ENCODE measurements at places on chromosomes 12 and 14.

GRCh38 chr12:114976372-114976771 lies 292.4 kb upstream of the TBX3 start:
- H3K4me3 ChIP-seq: no peak overlapping the region
- no peak for DNase-seq
- no peaks in the 10 kb centered on the region for H3K27me3 ChIP-seq
- no peak overlapping the region for H3K27ac ChIP-seq
- H3K36me3 ChIP-seq: no peaks in the 10 kb centered on the region

- DNase-seq: no peak
- H3K27me3 ChIP-seq: no peaks in the 10 kb centered on the region
- H3K36me3 ChIP-seq: no peaks in the 10 kb centered on the region
- no peak overlapping the region for H3K27ac ChIP-seq
Measured at GRCh38 chr12:126055521-126055920, 990.3 kb downstream of the AACS start.

- H3K4me3 ChIP-seq: no peak overlapping the region
- DNase-seq: no peak
- peaks cover 58% of the 10 kb centered on the region for H3K36me3 ChIP-seq
- H3K27me3 ChIP-seq: peaks cover 17% of the 10 kb centered on the region
- no peak overlapping the region for H3K27ac ChIP-seq
Measured at GRCh38 chr12:51373187-51373586, 18.0 kb downstream of the GALNT6 start.

DNA sequence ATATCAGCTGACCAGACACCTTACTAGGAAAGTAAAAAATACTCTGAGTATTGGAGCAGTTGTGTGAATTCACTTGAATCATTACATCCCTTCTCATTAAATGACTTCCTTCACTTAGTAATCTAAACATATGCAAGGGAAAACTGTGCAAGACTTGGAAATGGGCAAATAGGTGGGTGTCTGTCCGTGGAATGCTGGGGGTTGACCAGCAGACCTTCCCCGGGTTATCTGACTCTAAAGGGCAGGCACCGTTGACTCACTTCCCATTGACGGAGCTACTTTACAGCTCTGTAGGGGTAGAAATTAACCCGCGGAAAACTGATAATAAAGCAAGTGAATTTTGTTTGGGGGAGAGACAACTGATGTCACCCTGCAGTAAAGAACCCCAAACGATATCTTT lies 199.3 kb downstream of the TTC7B start:
- H3K27me3 ChIP-seq: peaks cover 4% of the 10 kb centered on the region
- H3K4me1 ChIP-seq: no peaks in the 10 kb centered on the region
- H3K27ac ChIP-seq: no peak overlapping the region
- no peaks in the 10 kb centered on the region for H3K36me3 ChIP-seq
- no peak for DNase-seq

DNA sequence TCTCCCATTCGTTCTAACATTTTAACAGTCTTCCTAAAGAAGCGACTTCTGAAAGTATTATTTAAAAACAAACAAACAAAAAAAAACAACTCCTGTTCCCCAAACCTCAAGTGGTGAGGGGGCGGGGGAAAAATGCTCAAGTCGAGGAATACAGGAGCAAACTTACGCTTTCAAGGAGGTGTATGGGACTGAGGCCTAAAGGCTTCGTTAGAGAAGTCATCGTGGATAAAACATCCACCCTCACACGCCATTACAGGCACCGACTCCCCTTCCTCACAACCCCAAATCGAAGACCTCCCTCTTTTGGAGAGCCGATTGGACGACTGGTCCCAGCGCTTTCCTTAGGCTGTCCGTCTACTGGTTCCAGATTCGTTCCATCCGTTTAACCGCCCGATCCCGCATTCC lies 693 bp downstream of the CBX5 start:
- peaks cover 24% of the 10 kb centered on the region for H3K36me3 ChIP-seq
- no peak overlapping the region for H3K4me3 ChIP-seq
- no peaks in the 10 kb centered on the region for H3K27me3 ChIP-seq
- no peak overlapping the region for H3K27ac ChIP-seq
- no peak for DNase-seq
- H3K4me1 ChIP-seq: peaks cover 61% of the 10 kb centered on the region

- peaks cover 85% of the 10 kb centered on the region for H3K36me3 ChIP-seq
- peaks cover 98% of the 10 kb centered on the region for H3K4me1 ChIP-seq
- DNase-seq: no peak
- H3K4me3 ChIP-seq: no peak overlapping the region
- peak overlapping the region; percentile 98 for H3K27ac ChIP-seq
Measured at GRCh38 chr14:61451491-61451890, 130.1 kb downstream of the PRKCH start.

DNA sequence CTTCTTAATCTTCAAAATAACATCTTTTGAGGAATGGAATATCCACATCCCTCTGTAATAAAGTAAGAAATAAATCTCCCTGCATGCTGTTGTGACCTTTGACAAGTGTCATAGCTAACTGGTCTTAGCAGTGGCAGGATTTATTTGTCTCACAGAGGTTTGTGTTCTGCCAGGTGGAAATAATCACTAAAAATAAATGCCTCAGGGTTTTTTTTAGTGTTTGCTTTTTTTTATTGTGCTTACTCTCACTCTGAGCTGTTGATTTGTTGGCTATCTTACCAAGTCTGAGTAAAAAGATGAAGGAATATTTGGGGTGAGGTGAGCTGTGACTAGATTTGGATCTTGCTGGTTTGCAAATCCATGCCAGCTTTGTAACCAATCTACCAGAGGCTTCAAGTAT lies 285.4 kb downstream of the ALG10B start:
- H3K27me3 ChIP-seq: no peaks in the 10 kb centered on the region
- H3K4me3 ChIP-seq: no peak overlapping the region
- no peaks in the 10 kb centered on the region for H3K4me1 ChIP-seq
- no peak for DNase-seq
- no peak overlapping the region for H3K27ac ChIP-seq
- no peaks in the 10 kb centered on the region for H3K36me3 ChIP-seq

GRCh38 chr12:88063375-88063774 lies 34.2 kb upstream of the C12orf50 start:
- H3K36me3 ChIP-seq: peaks cover 11% of the 10 kb centered on the region
- no peak overlapping the region for H3K4me3 ChIP-seq
- no peaks in the 10 kb centered on the region for H3K27me3 ChIP-seq
- no peak for DNase-seq
- H3K4me1 ChIP-seq: peaks cover 10% of the 10 kb centered on the region

- H3K4me1 ChIP-seq: peaks cover 34% of the 10 kb centered on the region
- DNase-seq: peak; percentile 78
- peak overlapping the region; percentile 67 for H3K27ac ChIP-seq
Measured at GRCh38 chr12:55736780-55737580, 5.9 kb upstream of the GDF11 start.

- H3K4me3 ChIP-seq: no peak overlapping the region
- peaks cover 37% of the 10 kb centered on the region for H3K36me3 ChIP-seq
- peak overlapping the region; percentile 84 for H3K27ac ChIP-seq
- no peaks in the 10 kb centered on the region for H3K27me3 ChIP-seq
- H3K4me1 ChIP-seq: peaks cover 75% of the 10 kb centered on the region
Measured at GRCh38 chr12:47397664-47398281, 308.1 kb downstream of the RPAP3 start.

GRCh38 chr12:47717046-47717442 lies 8.2 kb downstream of the ENDOU start:
- peaks cover 7% of the 10 kb centered on the region for H3K36me3 ChIP-seq
- no peak overlapping the region for H3K4me3 ChIP-seq
- no peak overlapping the region for H3K27ac ChIP-seq
- peaks cover 12% of the 10 kb centered on the region for H3K27me3 ChIP-seq
- H3K4me1 ChIP-seq: peaks cover 42% of the 10 kb centered on the region

- peaks cover 95% of the 10 kb centered on the region for H3K27me3 ChIP-seq
- peak overlapping the region; percentile 38 for H3K27ac ChIP-seq
- DNase-seq: no peak
- peaks cover 83% of the 10 kb centered on the region for H3K4me1 ChIP-seq
- H3K36me3 ChIP-seq: peaks cover 12% of the 10 kb centered on the region
Measured at GRCh38 chr12:57239587-57240065, 10.1 kb downstream of the SHMT2 start.

DNA sequence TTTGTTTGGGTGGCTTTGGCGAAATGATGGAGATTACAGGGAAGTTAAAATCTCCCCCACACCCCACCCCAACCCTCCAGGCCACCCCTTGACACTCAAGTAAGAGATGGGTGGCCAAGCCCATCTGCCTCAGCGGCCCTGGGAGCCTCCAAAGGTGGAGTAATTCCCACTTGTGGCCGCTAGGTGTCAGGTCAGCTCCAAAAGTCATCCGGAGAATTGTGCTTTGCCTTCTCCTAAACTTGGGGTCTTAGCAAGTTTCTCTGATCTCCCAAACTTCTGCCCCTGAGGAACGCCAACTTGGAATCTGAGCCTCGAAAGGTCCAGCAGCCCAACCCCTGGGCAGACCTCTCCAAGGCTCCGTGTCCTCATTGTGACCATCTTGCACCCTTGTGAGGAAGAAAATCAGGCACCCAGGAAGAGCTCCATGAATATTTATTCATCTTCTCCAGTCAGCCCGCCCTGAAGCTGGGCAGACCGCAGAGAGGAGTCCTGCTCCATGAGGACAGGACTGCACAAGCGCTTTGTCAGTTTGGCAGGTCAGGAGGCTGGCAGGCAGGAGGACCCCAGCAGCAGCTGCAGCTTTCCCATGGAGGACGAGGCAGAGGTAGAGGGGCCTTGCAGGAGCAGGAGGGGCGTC lies 46.7 kb downstream of the LRRC74A start:
- H3K36me3 ChIP-seq: no peaks in the 10 kb centered on the region
- H3K4me3 ChIP-seq: no peak overlapping the region
- DNase-seq: peak; percentile 71
- no peak overlapping the region for H3K27ac ChIP-seq
- peaks cover 42% of the 10 kb centered on the region for H3K27me3 ChIP-seq

- peaks cover 50% of the 10 kb centered on the region for H3K36me3 ChIP-seq
- H3K27me3 ChIP-seq: no peaks in the 10 kb centered on the region
- H3K27ac ChIP-seq: no peak overlapping the region
Measured at GRCh38 chr12:6334940-6335450, 6.9 kb downstream of the TNFRSF1A start.

DNA sequence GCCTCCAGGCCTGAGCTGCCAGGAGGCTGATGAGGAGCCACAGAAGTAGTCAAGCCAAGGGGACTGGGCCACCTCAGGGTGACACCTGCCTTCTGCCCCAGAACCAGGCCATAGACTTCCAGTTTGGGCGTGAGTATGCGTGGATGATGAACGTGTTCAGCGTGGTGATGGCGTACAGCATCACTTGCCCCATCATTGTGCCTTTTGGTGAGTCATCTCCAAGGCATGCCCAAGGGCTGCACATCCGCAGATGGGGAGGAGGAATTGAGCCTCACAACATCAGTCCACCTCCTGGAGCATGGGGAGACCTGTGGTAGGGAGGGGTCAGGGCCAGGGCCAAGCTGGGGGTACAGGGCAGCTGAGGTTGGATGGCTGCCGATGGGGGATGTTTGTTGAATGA lies 22.3 kb downstream of the NGB start:
- peaks cover 15% of the 10 kb centered on the region for H3K27me3 ChIP-seq
- no peak for DNase-seq
- no peak overlapping the region for H3K27ac ChIP-seq
- no peak overlapping the region for H3K4me3 ChIP-seq
- no peaks in the 10 kb centered on the region for H3K36me3 ChIP-seq

DNA sequence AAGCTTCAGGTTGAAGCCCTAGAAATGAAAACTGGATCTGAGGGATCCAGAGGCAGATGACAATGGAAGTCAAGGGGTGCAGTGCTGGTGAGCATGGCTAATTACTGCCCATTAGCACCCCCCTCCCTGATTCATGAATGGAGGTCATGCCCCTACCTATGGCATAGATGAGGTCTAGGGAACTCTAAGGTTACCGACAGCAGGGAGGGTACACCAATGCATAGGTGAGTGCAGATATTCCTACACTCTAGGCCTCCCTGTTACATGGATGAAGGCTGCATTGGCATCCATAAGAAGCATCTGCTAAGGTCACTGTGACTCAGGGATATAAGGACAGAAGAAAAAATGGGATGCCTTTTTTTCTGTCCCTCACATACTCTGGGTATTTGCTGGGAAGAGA lies 147.3 kb downstream of the CCDC59 start:
- no peak overlapping the region for H3K4me3 ChIP-seq
- H3K27me3 ChIP-seq: no peaks in the 10 kb centered on the region
- no peak for DNase-seq
- H3K36me3 ChIP-seq: no peaks in the 10 kb centered on the region
- H3K27ac ChIP-seq: no peak overlapping the region

DNA sequence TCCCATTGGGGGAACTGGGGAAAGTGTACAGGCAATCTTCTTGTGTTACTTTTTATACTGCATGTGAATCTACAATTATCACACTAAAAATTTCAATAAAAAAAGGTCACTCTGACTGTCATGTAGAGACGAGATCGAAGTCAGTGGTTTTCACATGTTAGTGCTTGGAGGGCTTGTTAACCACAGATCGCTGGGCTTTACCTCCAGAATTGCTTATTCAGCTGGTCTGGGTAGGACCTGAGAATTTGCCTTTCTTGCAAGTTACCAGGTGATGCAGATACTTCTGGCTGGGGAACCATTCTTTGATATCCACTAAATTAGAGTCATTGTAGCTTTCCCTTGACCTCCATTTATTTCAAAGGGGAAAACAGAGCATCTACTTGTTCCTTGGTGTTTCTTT lies 62.8 kb upstream of the SLC38A4 start:
- no peaks in the 10 kb centered on the region for H3K4me1 ChIP-seq
- no peak for DNase-seq
- H3K36me3 ChIP-seq: no peaks in the 10 kb centered on the region
- peaks cover 4% of the 10 kb centered on the region for H3K27me3 ChIP-seq
- no peak overlapping the region for H3K4me3 ChIP-seq
- H3K27ac ChIP-seq: no peak overlapping the region

DNA sequence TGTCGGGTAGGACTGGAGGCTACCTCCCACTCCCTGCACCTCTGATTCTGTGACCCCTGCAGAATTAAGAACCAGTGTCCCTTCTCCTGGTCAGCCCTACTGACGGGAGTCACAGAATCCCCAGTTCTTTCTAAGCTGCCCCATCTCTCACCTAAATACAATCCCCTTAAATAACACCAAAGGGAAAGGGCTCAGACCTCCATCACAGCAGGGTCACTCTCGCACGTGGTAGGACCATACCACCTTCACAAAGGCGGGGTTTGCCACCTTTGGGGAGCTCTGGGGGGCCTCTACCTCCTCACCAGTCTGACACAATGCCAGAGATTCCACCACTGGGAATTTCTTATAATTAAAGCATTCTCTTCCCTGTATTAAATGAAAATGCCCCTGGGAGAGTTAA lies 35.6 kb downstream of the DAD1 start:
- DNase-seq: no peak
- peaks cover 64% of the 10 kb centered on the region for H3K36me3 ChIP-seq
- H3K4me3 ChIP-seq: peak overlapping the region; percentile 58
- peak overlapping the region; percentile 95 for H3K27ac ChIP-seq
- peaks cover 91% of the 10 kb centered on the region for H3K4me1 ChIP-seq

All from activated naive CD4-positive, alpha-beta T cell treated with anti-CD3 and anti-CD28 coated beads, Interleukin-2, amount 10 ng/mL, durations not matched to agents 7 days and 5 days (primary cell).